CD4-positive, alpha-beta T cell treated with Interleukin-4 for 4 hours (primary cell): ENCODE measurements at places on chromosomes 5 and 9.

GRCh38 chr5:153896701-153897100 is 142.0 kb downstream of the FAM114A2 start:
- no peak for DNase-seq

DNA sequence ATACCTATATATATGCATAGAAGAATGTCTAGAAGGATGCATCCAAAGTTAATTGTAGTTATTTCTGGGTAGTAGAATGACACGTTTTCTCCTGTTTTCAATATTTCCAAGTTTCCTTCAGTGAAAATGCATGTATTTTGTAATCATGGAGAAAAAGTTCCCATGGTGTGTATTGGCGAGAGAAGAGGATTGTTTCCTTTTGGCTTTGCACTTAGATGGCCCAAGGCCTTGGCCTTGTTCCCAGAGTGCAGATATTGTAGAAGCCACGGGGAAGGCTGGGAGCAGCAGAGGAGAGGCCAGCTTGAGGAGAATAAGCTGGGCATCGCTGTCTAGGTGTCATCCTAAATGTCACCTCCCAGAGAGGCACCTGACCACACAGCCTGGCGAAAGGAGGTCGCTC is 44.0 kb downstream of the IRF1 start:
- DNase-seq = no peak

DNA sequence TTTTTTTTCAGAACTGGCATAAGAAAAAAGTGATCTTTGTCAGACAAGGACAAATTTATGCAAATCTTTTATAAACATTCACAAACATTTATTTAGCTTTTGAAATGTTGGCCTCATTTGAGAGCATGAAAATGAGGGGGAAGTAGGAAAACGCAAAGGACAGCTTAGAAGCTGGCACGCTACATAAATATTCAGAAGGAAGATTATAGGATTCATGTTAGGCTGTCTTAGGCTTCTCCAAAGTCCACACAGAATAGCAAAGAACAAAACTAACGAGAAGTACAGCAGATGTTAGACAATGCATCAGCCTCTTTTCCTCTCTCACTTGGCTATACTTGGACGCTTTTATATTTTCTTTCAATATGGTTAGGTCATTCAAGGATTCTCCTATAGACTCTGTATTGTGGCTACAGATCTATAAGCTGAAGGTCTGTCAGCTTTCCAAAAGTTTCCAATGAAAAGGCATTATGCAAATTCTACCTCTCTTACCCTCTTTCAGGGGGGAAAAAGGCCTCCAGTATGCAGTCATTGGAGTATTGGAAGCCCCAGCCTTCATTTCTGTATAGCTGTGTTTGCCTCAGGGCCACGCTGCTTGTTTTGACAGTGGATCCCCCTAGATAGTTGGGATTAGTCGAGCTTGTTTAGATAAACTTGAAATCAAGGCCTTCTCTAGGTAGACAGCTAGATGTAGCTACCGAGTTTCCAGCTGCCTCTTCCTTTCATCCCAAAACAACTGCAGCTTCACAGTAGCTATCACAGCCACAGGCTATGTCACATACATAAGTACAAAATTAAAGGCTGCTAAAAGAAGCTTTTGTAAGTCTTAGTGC is 153.0 kb downstream of the DENND1A start:
- DNase-seq = no peak

DNA sequence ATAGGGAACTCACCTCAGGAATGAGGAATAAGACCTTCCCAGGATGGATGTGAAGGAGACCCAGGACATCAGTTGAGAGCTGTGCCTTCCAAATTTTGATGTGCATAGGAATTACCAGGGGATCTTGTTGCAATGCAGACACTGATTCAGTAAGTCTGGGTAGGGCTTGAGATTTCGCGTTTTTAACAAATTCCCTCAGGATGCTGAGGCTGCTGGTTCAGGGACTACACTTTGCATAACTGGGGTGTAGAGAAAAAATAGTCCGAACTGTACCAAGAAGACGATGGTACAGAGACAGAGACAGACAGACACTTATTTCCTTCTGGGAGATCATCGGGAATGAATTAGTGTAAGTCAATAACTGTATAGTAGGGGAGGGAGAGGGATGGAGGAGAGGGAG is 82.3 kb upstream of the FREM1 start:
- no peak for DNase-seq

- no peak for DNase-seq
These were observed 385.6 kb downstream of the MLLT3 start for GRCh38 chr9:20236676-20237075.

- DNase-seq = no peak
These were observed 22.6 kb upstream of the CTNNAL1 start for GRCh38 chr9:109035684-109036423.

- DNase-seq = no peak
These were observed 294 bp downstream of the ADRB2 start for GRCh38 chr5:148826739-148827070.

DNA sequence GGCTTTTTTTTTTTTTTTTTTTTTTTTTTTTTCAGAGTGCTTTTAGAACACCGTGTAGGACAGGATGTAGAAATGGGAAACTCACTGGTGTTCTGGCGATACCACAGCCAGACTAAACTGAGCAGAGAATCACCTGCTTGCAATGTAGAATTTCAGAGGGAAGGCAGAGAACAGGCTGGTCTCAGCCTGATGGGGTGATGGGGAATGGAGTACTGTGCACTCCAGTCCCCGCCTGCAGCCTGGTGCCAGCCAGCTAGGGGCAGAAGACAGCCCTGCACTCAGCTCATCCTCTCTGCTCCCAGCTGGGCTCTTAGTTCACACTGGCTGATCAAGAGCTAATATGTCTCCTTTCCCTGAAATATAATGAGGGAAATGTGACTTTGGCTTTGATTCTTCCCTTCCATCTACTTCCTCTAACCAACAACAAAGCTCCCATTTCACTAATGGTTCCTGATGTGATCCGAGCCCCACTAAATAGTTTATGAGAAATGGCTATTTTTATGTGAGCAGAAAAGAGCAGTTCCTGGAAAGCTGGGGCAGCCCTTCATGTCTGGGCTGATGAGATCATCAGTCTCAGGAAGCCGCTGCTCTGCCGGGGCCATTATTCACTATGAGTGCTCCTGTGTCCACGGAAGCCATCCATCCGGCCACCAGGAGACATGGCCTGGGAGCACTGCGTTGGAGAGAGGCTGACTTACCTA is 209.7 kb downstream of the GADD45G start:
- DNase-seq = no peak

DNA sequence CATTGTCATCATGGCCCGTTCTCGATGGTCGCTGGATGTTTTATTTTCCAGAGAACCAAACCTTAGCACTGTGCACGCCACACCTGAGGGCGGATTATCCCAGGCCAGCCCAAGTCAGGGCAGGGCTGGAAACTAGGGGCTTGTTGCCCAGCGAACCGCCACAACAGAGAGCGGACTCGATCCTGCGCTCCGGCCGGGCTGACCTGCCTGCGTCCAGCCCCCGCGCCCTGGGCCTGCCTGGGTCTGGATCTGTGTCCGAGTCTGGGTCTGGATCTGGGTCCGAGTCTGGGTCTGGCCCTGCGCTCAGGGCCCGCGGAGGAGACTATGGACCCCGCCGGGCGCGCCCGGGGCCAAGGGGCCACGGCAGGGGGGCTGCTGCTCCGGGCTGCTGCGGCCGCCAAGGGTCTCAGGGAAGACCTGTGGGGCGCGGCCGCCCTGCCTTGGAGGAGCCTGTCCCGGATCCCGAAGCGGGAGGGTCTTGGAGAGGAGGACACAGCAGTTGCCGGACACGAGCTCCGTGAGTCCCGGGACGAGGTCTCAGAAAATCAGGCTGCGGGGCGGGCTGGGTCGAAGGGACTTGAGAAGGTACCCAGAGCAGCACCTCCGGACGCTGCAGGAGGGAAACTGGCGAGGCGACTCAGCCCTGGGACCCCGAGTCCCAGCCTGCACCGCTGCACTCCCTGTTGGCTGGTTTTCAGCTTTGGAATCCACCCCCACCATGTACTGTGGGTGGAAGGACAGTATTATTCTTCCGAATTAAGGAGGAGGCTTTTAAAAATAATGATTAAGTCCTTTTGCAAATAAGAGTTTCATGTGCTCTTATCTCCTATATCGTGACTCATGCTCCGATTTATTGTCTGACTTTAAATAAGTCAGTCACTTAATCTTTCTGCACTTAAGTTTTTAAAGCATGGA is at the start of gene ANKDD1B:
ANKDD1B (plus strand) TSS at position 143 of the 915 bp plus-strand sequence; CDS start at position 325, 182 bp downstream.
- DNase-seq = no peak

DNA sequence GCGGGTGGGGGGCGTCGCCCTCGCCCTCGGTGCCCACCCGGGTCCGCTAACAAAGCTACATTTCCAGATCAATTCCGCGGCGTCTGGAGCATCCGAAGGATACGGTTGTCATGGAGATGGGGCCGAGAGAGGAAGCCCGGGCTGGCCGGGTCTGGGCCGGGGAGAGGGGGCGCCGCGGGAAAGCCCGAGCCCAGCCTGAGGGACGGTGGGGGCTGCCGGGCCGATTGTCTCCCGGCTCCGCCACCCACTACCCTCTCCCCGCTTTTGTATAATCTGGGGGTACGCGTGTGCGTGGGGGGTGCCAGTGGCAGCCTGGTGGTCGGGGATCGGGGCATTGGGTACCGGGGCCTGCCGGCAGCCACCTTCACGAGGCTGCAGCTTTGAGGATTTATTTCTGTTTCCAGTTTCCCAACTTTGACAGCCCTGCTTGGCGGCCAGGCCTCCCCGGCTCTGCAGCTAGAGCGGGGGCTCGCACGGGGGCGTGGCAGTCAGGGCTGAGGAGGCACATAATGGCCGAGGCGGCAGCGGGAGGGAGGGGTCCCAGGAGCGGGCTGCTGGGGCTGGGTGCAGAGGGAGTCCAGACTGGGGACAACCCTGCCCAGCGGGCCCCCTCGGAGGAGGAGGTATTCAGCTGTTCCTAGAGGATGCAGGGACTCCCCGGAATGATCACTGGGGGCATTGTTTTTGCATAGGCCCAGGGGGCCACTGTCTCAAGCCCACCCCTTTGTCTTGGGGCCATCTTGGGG is 626 bp downstream of the PSD2 start:
- no peak for DNase-seq

DNA sequence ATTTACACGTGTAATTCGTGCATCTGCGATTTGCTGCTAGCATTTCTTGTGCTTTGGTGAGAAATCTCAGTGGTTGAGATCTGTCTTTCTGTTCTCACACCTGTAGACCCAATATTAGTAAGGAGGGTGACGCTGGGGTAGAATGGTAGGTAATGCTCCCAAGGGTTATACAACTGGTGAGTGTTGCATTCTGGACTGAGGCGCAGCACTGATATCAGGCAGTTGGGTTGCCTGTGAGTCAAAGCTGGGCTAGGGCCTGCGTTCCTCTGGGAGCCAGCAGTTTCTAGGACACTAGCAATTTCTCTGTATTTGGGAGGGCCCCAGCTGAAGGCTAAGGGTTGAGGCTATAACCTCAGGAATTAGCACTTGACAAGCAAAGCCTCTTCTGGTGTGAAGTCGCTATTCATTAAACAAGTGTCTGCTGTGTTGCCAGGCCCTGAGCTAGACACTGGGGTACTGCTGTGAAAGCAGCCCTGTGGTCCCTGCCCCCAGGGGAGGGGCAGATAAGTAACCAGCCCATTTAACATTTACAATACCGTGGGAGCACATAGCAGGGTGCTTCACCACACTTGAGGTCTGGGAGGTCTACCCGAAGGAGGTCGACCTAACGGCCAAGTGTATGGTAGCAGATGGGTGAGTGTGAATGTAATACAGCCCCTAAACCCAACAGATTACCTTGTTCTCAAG is 28.7 kb downstream of the LARP1 start:
- DNase-seq = no peak

GRCh38 chr5:127586066-127586770 is 62.7 kb upstream of the CTXN3 start:
- DNase-seq = no peak

GRCh38 chr9:19807182-19807892 is 18.5 kb upstream of the SLC24A2 start:
- DNase-seq = no peak

DNA sequence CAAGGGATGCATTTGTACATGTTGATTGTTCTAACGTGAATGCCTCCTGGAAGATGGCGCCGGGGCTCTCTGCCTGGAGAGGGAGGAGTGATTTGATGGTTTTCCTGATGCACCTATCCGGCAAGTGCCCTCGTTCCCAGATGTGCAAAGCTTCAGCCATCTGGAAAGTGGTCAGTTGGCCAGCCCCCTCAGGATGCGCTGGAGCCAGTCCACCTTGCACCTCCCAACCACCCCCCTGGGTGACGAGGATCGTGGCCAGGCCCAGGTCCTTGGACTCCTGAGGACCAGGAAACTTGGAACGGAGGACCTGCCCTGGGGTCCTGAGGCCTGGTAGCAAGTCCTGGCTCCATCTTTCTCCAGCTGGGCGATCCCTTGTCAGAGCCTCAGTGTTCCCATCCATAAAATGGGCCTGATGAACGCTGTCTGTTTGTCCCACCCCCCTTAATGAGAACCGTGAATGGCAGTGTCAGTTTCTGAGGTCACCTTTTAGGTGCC is 23.6 kb upstream of the RNU6ATAC start:
- DNase-seq = no peak

DNA sequence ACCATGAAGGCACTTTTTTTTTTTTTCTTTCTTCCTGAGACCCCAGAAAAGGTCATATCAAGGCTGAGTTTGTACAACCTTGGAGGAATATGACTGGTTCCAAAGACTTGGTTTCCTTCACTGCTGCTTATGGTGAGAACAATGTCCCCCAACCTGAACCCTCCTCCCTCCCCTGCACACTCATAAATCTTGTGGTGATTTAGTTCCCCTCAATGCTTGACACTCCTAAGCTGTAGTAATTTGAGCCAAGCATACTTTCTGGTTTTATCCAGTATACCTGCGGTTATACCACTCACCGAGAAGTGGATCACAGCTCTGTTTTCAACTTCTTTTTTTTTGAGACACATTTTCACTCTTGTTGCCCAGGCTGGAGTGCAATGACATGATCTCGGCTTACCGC is 149.9 kb upstream of the KLF4 start:
- DNase-seq = no peak

- DNase-seq = no peak
These were observed 40.6 kb downstream of the GAPVD1 start for GRCh38 chr9:125302241-125302640.
